Endodermal cell (in vitro differentiated cells): ENCODE measurements at places on chromosomes 2 and 18. TPM values are rescaled to one million over a fixed set of nuclear protein-coding genes. Genes with fewer than 3 reads are reported as not detected.

Gene SLC11A1
- 0.09 to 0.61 TPM in 2 of 3 replicates, not detected in the other for total RNA-seq

Gene BCL11A
- 12.4 to 17.6 TPM (median 14.7 TPM) in 3 replicates for total RNA-seq

Gene KRTCAP3
- total RNA-seq: 25.9 to 29.7 TPM (median 27.0 TPM) in 3 replicates

Gene CHN1
- total RNA-seq: 27.0 to 28.8 TPM (median 27.1 TPM) in 3 replicates

Gene CD207
- not detected in 3 replicates for total RNA-seq

Gene MC2R
- total RNA-seq: not detected in 3 replicates

Gene MSTN
- not detected in 3 replicates for total RNA-seq

Gene DCDC2C
- not detected in 2 replicates for total RNA-seq

Gene PJVK
- 4.5 to 5.5 TPM (median 4.7 TPM) in 3 replicates for total RNA-seq

Gene ALPI
- total RNA-seq: not detected in 3 replicates
